Esophagus (tissue), 2 donors: ENCODE measurements at places on chromosomes 16 and 17. TPM values are rescaled to one million over a fixed set of nuclear protein-coding genes. Genes with fewer than 3 reads are reported as not detected.

Gene HID1
- polyA plus RNA-seq = 2.7 TPM

Gene NPIPB2
- polyA plus RNA-seq = 9.1 TPM

Gene LITAFD
- not detected for polyA plus RNA-seq

Gene SPATA22
- 0.02 TPM for polyA plus RNA-seq

Gene CDH1
- polyA plus RNA-seq = 92.0 TPM

Gene USP6
- 0.02 TPM for polyA plus RNA-seq

Gene SMIM36
- polyA plus RNA-seq = not detected

Gene SCIMP
- polyA plus RNA-seq = 0.29 TPM

Gene SMIM22
- 28.6 TPM for polyA plus RNA-seq

Gene TLCD2
- 3.6 TPM for polyA plus RNA-seq

Gene STH
- polyA plus RNA-seq = not detected

Gene LGALS3BP
- 103 TPM for polyA plus RNA-seq

Gene SLC5A10
- 0.36 TPM for polyA plus RNA-seq

Gene GDPD3
- polyA plus RNA-seq = 82.8 TPM

Gene PSMD11
- polyA plus RNA-seq = 45.8 TPM

Gene KIF19
- polyA plus RNA-seq = 0.43 TPM

Gene SPATA2L
- 6.5 TPM for polyA plus RNA-seq

Gene MGRN1
- polyA plus RNA-seq = 10.9 TPM

Gene EMP2
- 68.6 TPM for polyA plus RNA-seq

Gene CCL22
- polyA plus RNA-seq = 0.78 TPM

Gene VEZF1
- polyA plus RNA-seq = 8.8 TPM

Gene LUC7L
- 37.0 TPM for polyA plus RNA-seq

Gene HS3ST3B1
- polyA plus RNA-seq = 1.4 TPM

Gene SULT1A4
- polyA plus RNA-seq = 6.6 TPM

Gene ZG16
- polyA plus RNA-seq = not detected

Gene HS3ST2
- 0.08 TPM for polyA plus RNA-seq

Gene CHST4
- polyA plus RNA-seq = 0.01 TPM

Gene FAM222B
- polyA plus RNA-seq = 7.3 TPM

Gene PRR29
- 0.22 TPM for polyA plus RNA-seq

Gene NLRC3
- 0.81 TPM for polyA plus RNA-seq

Gene HYDIN
- 0.02 TPM for polyA plus RNA-seq

Gene RASL10B
- polyA plus RNA-seq = 0.28 TPM

Gene NHERF2
- polyA plus RNA-seq = 26.3 TPM

Gene TIMP2
- polyA plus RNA-seq = 30.6 TPM

Gene SUZ12
- polyA plus RNA-seq = 12.1 TPM

Gene WWP2
- polyA plus RNA-seq = 17.7 TPM
